Fibroblast of skin of left quadriceps (primary cell): ENCODE measurements at places on chromosomes 6 and 20.

- no peak for DNase-seq
Measured at GRCh38 chr6:112109262-112109661, 21.9 kb downstream of the FAM229B start.

DNA sequence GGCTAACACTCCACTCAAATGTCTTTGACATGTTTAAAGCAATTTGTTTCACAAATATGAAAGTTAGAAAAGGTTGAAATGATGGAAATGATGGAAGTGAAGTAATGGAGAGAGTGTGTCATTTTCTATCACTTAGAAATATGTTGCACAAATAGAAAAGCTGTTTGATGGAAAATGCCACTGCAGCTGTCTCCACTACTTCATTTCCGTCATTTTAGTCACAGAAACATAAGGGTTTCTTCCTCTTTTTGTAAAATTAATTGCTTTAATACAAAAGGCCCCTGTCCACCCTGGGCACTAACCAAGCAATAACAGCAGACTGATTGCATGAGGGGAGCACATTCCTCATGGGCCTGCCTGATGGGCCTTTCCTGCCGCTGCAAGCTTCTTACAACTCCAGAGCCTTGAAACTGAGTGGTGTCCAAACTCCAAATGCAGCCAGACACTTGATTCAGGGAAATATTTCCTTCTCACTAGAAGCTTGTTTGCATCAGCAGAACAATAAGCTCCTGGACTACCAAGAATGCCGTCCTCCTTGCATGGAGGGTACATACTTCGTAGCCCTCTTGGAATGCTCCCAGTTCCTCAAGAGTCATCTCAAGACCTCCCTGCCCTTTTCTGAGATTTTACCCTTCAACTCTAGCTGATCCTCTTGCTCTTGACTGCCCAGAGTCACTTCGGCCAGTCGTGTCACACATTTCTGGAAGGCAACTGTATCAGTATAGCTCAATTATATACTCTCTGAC, 36.1 kb downstream of the F13A1 start:
- no peak for DNase-seq

GRCh38 chr20:18628330-18628920, 40.6 kb downstream of the DTD1 start:
- DNase-seq, result no peak

- DNase-seq, result no peak
Measured at GRCh38 chr6:130967502-130968445, 95.3 kb downstream of the EPB41L2 start.

GRCh38 chr6:7236306-7237209, 76.4 kb downstream of the SSR1 start:
- DNase-seq, result no peak

DNA sequence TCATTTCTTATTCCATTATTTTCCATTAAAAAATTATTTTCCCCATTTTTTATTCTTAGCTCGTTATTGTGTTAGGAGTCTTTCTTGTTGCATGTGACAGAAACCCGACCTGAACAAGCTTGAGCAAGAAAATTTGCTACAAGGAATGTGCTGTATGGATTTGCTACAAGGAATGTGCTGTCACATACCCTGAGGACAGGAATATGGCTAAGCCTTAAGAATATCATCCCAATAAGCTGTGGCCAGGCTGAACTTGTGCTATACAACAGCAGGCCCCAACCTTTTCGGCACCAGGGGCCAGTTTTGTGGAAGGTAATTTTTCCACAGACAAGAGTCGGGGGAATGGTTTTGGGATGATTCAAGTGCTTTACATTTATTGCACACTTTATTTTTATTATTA, 114.0 kb downstream of the TRMT11 start:
- no peak for DNase-seq

DNA sequence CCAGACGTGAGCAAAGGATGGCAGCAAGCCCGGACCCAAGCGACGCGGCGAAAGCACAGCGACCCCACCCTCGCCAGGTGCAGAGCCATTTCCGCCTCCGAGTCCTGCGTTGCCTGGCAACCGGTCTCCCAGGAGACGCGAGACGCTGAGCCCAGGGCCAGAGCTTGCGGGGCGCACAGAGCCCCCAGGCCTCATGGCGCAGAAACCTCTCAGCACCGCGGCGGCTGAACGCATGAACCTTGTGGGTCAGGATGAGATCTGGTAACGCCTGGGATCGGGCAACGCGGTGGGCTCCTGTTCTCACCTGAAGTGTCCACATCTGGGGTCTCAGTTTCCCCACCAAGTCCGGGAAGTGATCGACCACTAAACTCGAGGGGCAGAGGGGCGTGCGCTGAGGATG, 77.7 kb downstream of the ANKRD60 start:
- no peak for DNase-seq

DNA sequence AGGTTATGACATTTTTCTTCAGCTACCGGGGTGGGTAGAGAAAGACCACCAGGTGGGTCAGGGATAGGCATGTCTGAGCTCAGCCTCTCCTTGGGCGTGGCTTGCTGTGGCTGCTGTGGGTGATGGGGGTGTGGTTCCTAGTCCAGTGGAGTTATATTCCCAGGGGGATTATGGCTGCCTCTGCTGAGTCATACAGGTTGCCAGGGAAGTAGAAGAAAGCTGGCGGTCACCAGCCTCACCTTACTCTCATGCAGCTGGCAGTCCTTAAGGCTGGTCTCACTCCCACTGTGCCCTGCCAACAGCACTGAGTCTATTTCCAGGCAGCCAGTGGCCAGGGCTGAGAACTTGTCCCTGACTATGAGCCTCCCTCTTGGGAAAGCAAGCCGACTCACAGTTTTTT, 130.0 kb downstream of the SCP2D1 start:
- DNase-seq, result no peak

GRCh38 chr6:89690944-89691324, 52.4 kb upstream of the LYRM2 start:
- DNase-seq, result no peak

GRCh38 chr6:121828146-121828886, 392.9 kb downstream of the GJA1 start:
- peak; percentile 71 for DNase-seq

- no peak for DNase-seq
Measured at GRCh38 chr6:21450149-21450548, 143.4 kb upstream of the SOX4 start.

DNA sequence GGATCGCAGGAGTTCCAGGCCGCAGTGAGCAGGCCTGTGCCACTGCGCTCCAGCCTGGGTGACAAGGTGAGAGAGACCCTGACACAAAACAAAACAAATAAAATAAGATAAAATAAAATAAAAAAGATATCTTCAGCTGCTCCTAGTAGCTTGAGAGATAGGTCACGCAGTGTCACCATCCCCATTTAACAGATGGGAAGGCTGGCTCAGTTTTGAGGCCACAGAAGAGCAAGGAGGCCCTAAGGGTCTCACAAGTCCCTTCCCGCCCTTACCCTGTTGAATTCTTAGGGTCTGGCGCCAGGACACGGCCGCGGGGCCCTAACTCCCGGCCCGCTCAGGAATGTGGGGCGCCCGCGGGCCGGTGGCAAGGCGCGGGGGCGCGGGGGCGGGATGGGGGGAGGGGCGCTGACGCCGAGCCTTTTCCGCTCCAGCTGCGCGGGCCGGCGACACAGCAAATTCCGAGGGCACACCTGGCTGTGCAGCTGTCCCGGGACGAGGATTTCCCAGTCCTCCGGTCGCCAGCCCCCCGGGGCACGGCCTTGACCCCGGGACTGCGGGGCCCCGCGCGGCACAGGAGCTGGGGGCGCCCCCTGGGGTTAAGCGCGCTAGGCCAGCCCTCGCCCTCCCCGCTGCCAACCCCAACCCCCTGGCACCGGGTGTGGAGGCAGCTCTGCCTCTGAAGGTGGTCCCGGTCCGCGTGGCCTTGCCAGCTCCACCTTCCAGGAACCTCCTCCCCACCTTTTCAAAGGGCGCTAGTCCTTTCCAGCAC, 10.3 kb upstream of the R3HDML start:
- DNase-seq, result no peak

GRCh38 chr6:29661071-29661470, 4.2 kb downstream of the MOG start:
- no peak for DNase-seq

- no peak for DNase-seq
Measured at GRCh38 chr6:100344761-100345160, 120.0 kb downstream of the SIM1 start.

- DNase-seq, result no peak
Measured at GRCh38 chr6:168887621-168888020, 366.0 kb downstream of the THBS2 start.

DNA sequence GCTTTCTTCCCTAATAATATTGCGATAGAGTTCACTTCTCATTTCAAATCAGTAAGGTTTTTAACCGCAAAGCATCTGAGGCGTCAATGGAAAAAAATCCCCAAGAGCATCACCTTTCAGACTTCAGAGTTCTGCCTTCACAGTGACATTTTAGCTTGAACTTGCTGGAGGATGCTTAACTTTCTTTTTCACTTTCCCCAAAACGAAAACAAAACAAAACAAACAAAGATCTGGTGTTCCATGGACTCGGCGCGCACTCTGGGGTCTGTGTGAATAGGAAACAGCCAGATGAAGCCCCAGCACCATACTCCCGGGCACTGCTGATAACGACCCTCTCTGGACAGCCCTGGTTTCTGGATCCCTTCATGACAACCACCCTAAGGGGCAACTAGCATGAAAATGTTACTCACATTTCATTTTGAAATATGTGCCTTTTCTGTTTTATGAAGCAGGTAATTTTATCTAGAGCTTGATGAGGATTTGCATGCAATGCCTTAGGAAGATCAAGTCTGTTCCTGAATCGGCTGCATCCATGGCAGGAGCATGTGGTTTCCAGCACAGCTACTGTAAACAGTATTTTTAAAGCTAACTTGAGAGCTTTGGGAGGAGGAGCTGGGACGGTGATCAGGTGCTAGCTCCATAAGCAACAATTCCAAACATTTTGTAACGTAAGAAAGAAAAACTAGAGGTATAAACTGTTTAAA, 44.5 kb downstream of the RAMACL start:
- no peak for DNase-seq

DNA sequence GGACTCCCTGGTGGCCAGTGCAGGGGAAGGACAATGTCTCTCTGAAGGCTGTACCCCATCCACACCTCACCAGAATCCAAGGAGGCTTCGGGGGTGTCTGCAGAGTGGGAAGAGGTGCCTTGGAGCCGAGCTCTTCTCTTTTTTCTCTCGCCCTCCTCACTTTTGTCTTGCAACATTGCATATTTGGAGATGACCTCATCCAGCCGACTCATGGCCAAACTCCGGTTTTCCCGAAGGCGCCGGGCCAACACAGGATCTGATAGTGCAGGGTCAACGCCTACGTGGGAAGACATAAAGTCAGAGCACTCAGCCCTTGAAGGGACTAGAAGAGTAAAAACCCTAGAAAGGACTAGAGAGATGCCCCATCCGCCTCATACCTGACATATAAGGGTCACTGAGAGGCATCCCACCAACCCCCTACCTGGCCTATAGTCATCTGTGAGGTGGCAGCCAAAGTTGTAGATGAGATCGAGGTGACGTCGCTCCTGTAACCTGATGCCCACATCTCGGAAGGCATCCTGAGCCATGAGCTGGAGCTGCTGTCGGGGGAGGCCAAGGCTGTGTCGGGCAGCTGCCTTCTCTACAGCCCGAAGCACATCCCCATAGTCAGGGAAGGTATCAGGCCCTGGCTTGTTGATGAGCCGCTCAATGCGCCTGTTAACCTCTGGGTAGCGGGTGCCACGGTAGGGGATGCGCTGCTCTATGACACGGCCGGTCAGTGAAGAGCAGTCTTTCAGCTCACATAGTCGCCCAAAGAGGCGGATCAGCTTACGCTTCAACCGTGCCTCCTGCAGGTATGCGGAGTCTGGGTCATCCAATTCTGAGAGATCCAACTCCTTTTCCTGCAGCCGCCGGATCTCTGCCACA, 3.0 kb upstream of the ZBTB22 start:
- DNase-seq, result no peak

DNA sequence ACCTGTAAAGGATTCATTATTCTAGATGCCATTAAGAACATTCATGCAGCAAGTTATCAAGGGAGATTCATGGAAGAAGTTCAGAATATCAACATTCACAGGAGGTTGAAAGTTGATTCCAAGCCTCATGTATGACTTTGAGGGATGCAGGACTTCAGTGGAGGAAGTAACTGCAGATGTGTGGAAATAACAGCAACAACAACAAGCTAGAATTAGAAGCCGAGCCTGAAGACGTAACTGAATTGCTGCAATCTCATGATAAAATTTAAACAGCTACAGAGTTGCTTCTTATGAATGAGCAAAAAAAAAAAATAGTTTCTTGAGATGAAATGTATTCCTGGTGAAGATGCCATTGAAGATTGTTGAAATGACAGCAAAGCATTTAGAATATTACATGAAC, 73.3 kb upstream of the NXT1 start:
- DNase-seq, result no peak

DNA sequence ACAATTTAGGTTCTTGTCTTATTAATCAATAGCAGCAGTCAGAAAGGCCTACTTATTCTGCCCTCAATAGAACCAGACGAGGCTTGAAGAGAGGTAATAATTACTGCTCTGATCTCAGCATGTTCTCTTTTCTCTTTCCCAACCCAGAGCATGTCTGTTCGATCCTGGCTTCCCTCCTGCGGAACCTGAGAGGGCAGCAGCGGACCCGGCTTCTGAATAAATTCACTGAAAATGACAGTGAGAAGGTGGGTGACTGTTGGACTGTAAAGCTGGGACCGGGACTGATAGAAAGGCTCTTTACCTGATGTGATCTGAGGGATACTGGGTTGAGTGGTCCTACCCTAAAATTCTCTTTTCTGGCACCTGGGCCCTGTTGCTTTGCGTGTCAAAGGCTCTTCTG, 63.0 kb upstream of the VSTM2L start:
- no peak for DNase-seq

- DNase-seq, result no peak
Measured at GRCh38 chr6:35392111-35392702, 49.8 kb downstream of the PPARD start.

DNA sequence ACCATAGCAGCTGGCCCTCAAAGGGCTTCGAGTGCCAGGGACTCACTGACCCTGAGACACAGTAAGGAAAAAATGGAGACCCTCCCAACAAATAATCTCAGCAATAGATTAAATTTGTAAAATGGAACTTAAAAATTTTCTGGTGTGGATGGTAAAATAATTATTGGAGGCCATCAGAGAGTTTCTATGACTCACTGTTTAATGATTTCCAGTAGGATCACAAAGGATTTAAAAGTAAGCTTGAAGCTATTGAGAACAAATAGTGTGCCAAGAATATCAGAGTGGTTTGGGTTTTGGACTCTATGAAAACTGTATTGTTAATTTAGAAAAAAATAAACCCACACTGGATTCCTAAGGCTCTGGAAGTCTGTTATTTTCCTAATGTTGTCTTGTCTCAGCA, 115.2 kb upstream of the AKIRIN2 start:
- DNase-seq, result peak; percentile 7

GRCh38 chr20:57287007-57287880, 20.8 kb upstream of the BMP7 start:
- DNase-seq, result no peak

- DNase-seq, result peak; percentile 100
Measured at GRCh38 chr20:51335329-51335841, 207.1 kb downstream of the NFATC2 start.

DNA sequence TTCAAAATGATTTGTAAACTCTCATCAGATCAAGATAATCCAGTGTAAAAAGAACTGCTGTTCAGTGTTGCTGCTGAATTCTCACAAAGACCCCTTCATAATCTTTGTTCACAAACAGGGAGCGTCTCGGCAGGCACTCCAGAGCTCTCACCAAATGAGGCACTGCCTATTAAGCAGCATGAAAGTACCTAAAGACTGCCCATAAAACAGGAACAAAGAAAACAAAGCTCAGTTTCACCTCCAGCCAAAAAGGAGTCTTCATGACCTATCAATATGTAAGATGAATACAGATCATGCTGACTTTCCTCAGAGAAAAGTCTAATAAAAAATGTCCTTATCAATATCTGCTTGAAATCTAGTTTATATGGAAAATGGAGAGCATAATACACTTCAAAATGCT, 41.8 kb downstream of the GPR63 start:
- DNase-seq, result no peak
